Aorta (tissue), 5 donors: ENCODE measurements at places on chromosomes 7 and 10. TPM values are rescaled to one million over a fixed set of nuclear protein-coding genes. Genes with fewer than 3 reads are reported as not detected.

SPOCK2 gene
- total RNA-seq, result 4.5 TPM

FFAR4 gene
- 0.16 TPM for total RNA-seq

SPDYE18 gene
- 1.2 TPM for total RNA-seq

CUBN gene
- total RNA-seq, result 5.2 TPM

THNSL1 gene
- total RNA-seq, result 2.0 TPM

EVX1 gene
- total RNA-seq, result not detected

TAS2R41 gene
- total RNA-seq, result 1.0 TPM

SLC26A3 gene
- total RNA-seq, result not detected

SEMA3E gene
- total RNA-seq, result 35.0 TPM

IMMP2L gene
- total RNA-seq, result 26.9 TPM

SPDYE6 gene
- total RNA-seq, result not detected

SRI gene
- total RNA-seq, result 104 TPM

MSRB2 gene
- 34.5 TPM for total RNA-seq

PYROXD2 gene
- total RNA-seq, result 17.7 TPM

CHN2 gene
- 22.0 TPM for total RNA-seq

ANKRD30A gene
- total RNA-seq, result not detected

ASB15 gene
- total RNA-seq, result not detected

ARHGAP22 gene
- 19.1 TPM for total RNA-seq

BLNK gene
- 4.1 TPM for total RNA-seq

AS3MT gene
- total RNA-seq, result 3.1 TPM

NEUROD6 gene
- not detected for total RNA-seq

COL17A1 gene
- total RNA-seq, result 1.5 TPM

NRBF2 gene
- total RNA-seq, result 17.5 TPM
